ENCODE measurements at places on chromosomes 7 and 10.

DNA sequence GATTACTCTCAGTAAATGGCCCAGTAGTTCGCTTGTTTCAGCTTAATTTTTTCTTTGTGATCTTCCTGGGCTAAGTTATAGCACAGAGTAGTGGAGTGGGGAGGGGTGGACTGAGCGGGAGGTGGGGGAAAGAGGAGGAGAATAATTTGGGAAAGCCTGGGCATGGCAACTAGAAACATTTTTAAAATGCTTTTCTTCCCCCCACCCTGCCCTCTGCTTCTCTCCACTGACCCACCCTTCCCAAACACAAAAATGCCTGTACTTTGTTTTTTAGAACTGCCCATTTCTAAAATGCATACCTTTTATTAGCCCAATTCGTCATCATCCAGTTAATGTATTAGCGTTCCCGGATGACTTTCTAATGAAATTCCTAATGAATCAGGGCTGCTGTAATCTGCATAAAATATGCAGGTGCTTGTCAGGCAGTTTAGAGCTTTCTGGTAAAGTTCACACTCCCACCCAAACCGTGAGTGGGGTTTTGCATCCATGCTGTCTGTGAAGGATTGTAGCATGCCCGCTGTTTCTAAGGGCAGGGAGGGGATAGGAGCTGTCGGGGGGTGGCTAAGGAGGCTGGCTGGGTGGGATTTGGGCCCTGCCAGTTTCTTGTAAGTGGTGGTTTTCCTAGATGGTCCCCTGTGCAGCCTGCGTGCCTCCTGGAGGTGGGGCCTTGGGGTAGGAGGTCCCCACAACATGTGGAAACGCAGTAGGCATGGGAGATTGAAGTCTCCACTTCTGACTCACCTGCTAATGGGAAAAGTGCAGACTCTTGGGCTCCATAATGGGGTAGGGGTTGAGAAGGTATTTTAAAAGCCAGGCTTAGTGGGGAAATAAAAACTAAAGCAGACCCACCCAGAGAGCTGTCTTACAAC, 190.3 kb downstream of the TCF7L2 start:
- no peak for DNase-seq

GRCh38 chr10:127434006-127434405, 115.1 kb upstream of the NPS start:
- DNase-seq = no peak

- DNase-seq = no peak
Measured at GRCh38 chr7:135269921-135270320, 36.3 kb downstream of the STRA8 start.

GRCh38 chr10:67903581-67903980, 19.1 kb downstream of the SIRT1 start:
- no peak for DNase-seq

DNA sequence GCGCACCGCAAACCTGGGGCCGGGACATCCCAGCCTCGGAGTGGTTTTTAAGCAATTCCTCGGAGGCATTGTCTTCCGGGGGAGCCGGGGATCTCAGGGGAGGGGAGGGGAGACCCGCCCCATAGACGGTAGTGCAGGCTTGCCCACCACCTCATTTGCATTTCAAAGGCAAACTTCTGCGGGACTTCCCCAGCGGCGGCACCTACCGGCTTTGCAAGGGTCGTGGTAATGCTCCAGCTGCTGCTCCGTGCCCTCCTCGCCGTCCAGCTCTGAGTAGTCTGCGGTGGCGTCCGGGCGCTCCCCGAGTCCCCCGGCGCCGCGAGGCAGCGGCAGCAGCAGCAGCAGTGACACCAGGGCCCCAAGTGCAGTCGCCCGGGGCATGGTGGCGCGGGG, 425 bp downstream of the TLL2 start:
- DNase-seq = no peak

- DNase-seq = no peak
Measured at GRCh38 chr10:116472891-116473290, 45.2 kb downstream of the PNLIPRP3 start.

- DNase-seq = no peak
Measured at GRCh38 chr10:129863201-129863663, 100.8 kb downstream of the EBF3 start.

DNA sequence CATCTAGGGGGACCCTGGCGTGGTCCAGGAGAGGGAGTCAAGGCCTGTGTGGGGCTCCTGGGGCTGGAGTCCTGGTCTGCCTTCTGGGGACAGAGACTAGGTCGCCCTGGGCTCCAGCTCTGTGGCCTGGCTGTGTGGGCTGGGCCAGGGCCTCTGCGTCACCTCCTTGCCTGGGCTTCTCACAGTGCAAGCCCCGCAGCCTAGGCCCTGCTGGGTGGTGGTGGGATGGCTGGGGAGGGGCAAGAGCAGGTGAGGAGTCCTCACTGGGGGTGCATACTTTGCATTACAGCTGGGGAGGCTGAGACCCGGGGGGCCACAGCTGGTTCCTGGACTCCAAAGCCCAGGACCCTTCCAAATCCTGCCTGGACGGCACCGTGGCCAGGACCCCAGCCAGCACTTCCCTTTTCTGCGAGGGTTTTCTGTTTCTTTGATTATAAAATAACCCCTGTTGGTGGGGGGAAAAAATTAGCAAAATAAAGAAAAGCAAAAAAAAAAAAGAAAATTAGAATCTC, 23.5 kb downstream of the PWWP2B start:
- no peak for DNase-seq

DNA sequence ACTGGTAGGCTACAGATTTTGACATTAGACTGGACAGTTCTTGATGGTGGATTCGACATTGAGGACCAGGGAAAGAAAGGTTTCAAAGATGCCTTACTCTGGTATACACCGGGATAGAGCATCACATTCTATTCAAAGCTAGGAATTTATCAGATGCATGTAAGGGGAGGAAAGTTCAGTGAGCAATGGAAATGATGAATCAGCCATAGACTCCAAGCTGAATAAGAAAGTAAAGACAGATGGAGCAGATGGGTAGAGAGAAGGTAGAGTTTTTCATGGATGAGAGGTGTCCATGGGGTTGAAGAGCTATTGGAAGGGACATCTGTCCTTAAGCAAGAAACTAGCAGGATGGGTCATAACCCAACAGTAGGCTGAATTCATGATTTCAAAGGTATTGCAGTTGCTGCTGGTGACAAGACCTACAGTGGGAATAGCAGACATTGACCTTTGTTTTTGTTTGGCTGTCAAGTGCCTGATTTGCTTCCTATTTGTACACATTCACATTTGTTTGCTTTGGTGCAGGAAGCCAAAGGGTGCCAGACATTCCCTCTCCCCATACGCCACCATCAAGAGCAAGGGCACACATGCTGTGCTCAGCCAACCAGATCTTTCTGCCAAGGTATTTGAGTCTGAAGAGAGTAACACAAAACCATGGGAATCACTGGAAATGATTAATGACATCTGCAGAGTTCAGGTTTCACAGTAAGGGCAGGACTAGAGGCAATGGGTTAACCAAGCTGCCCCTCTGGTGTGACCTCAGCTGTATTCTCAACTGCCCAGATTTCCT, 8.6 kb upstream of the CACUL1 start:
- no peak for DNase-seq

- peak; percentile 8 for DNase-seq
Measured at GRCh38 chr7:93575555-93576399, 1.3 kb upstream of the CALCR start.

DNA sequence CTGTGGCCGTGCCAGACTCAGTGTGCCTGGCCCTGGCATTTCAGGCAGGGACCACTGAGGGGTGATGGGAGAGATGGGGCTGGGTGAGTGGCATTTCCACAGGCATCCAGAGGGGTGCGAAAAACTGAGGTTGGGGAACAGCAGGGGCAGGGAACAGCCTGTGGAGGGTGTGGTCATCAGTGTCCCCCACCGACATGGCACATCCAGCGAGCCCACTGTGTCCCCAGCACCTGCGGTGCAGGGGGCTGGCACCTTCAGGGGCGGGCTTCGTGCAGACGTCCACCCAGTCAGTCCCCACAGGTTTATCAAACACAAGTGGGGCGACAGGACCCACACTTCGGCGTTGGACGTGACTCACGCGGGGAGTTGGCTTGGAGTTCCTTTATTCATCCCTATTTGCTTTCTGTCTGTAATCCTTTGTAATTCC, 14.8 kb downstream of the CUX1 start:
- no peak for DNase-seq

Data from AG08395 (cell line).